ENCODE measurements at places on chromosomes 12 and 14.

- no peak for DNase-seq
These were observed 123.0 kb downstream of the PLXNC1 start for GRCh38 chr12:94271351-94271750.

DNA sequence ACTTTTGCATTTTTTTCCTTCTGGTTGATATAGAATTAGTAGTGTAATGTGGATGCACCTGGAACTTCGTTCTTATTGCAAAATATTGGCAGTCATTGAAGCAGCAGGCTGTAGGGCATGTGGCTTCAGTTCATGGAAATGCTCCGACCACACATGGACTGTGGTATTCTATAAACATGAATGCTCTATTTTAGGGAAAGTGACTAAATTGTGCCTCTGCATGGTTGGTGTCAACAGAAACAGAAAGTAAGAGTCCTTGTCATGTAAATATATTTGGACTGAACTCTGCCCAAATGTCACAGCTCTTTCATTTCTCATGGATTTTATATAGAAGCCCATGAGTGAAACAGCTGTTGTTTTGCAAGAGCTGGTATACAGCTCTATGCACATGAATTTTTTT lies 917.0 kb downstream of the LRFN5 start:
- DNase-seq: no peak

DNA sequence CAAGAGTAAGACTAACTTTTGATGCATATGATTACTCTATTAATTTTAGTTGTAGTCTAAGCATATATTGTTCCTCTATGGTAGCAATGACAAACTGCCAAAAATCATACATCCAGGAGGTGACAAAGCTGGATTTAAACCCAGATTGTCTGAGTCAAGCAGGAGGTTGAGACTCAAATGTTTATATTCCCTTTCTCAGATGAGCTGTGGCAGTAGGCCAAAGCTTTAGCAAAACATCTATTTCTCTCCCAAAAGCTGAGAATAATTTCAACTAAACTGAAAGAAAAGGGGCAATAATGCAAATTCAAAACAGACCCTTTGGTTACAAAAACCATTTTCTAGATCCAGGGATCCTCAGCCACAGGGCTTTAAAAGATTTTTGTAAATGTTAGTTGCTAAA lies 173.6 kb downstream of the SEC23A start:
- no peak for DNase-seq

- DNase-seq: no peak
These were observed 435.0 kb downstream of the NRXN3 start for GRCh38 chr14:78605025-78605762.

DNA sequence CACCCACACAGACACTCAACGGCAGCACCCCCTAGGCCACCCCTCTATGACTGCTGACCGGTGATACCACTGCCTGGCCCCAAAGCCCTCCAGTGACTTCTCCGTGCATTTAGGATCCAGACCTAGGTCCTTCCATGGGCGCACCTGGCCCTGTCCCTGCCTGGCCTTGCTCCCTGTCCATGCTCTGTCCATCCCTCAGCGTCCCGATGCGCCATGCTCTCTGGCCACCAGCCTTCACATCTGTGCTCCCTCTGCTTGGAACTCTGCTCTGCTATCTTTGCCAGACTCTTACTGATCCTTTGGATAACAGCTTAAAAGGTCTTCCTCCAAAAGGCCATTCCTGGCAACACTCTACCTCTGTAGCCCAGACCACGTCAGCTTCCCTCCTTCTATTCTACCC lies 25.4 kb upstream of the HDAC7 start:
- DNase-seq: no peak

GRCh38 chr12:107025671-107026070 lies 38.7 kb upstream of the MTERF2 start:
- no peak for DNase-seq

DNA sequence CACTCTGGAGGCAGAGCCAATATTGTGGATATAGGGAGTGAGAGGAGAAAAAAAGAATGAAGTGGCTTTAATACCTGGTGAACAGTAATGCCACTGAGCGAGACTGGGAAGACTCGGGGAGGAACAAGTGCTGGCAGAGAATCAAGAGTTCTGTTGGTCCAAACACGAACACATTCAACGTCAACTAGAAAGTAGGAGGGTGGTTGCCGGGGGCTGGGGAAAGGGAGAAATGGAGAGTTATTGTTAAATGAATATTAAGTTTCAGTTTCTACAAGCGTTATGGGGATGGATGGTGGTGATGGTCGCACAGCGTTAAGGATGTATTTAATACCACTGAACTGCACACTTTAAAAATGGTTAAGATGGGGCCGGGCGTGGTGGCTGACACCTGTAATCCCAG lies 2.8 kb downstream of the SPRING1 start:
- no peak for DNase-seq

GRCh38 chr12:3288690-3289089 lies 202.3 kb upstream of the PRMT8 start:
- no peak for DNase-seq

- no peak for DNase-seq
These were observed 6.9 kb upstream of the NAA25 start for GRCh38 chr12:112115259-112116045.

DNA sequence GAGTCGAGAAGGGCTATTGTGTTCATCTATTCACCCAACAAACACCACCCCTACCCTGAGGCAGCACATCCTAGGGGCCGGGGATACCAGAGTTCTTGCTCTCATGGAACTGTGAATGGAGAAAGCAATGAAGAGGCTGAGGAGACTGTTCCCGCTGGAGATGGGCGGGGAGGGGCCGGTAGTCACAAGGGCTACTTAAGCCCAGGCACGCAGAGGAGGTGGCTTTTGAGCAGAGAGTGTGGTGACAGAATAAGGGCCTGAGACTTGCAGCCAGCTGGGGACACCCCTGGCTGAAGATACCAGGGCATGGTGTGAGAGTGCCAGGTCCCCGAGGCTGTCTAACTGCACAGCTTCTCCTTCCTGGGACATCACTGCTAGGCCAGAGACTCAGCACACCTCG lies 114.1 kb upstream of the EVL start:
- DNase-seq: no peak
